ENCODE measurements at places on chromosomes 3 and 15. TPM values are rescaled to one million over a fixed set of nuclear protein-coding genes. Genes with fewer than 3 reads are reported as not detected.

GRK7 gene
- not detected for total RNA-seq

RYR3 gene
- total RNA-seq: 36.6 TPM

LHFPL4 gene
- 0.14 TPM for total RNA-seq

AHSG gene
- not detected for total RNA-seq

RBP2 gene
- not detected for total RNA-seq

SCN11A gene
- not detected for total RNA-seq
